Sciatic nerve (tissue), 2 donors: ENCODE measurements at places on chromosomes 3 and 15. TPM values are rescaled to one million over a fixed set of nuclear protein-coding genes. Genes with fewer than 3 reads are reported as not detected.

DNA sequence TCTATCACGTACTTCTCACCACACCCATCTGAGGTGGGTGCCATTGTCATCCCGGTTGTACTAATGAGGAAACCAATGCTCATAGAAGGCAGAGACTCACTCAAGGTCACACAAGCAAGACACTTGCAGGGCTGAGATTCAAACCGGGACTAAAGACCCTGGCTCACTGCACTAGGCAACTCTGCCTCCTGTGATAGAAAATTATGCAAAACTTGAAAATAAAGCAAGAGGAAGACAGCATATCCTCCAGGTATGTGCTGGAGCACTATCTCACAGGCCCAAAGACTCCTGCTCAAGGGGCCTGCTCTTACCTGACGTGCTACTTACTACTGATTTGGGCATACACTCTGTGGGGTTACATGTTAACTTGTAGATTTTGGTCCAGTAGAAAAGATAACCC lies 25.6 kb downstream of the ANXA2 start:
- no peak for DNase-seq

DNAH1 gene
- 20.1 TPM for total RNA-seq

DNA sequence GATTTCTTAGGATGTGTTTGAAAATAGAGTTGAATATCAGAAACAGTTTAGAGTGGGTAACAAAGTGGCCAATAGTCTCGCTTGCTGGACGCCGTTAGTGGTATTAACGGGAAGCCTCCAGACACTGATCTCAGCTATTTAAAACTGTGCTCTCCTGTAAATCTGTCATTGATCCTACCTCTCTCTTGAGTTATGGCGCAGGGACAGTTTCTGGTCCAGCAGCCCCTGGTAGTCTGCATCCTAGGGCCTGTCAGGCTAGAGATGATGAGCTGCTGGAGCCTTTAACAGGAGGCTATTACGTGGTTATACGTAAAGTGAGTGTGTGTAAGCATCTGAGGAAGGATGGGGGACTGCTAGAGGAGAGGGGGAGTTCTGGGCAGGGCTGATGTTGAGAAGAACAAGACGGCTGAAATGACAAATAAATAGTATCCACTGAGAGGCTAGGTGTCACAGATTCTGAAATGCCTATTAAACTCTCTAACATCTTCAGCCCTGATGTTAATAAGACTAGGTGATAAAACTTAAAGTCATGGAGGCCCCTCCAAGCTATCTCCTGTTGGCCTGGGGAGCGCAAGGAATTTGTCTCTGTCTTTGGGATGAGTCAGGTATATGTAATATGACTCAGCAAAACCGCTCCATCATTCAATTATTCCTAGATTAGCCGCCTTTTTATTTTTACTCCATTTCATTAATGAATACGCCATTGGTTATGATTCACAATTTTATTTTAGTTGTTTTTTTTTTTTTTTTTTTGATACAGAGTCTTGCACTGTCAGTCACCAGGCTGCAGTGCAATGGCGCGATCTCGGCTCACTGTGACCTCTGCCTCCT lies 155.7 kb downstream of the GREM1 start:
- no peak for DNase-seq

- DNase-seq: no peak
These were observed 241.7 kb upstream of the GBE1 start for GRCh38 chr3:82002986-82003642.

- DNase-seq: no peak
These were observed 23.0 kb upstream of the FURIN start for GRCh38 chr15:90845201-90845949.

- DNase-seq: no peak
These were observed 179.3 kb downstream of the SMAD6 start for GRCh38 chr15:66881173-66881905.

GRCh38 chr3:99509224-99509623 lies 129.2 kb upstream of the COL8A1 start:
- DNase-seq: no peak

GRCh38 chr3:4398120-4398940 lies 68.7 kb downstream of the SUMF1 start:
- no peak for DNase-seq

APH1B gene
- total RNA-seq: 22.5 TPM

ESYT3 gene
- 12.6 TPM for total RNA-seq

DNA sequence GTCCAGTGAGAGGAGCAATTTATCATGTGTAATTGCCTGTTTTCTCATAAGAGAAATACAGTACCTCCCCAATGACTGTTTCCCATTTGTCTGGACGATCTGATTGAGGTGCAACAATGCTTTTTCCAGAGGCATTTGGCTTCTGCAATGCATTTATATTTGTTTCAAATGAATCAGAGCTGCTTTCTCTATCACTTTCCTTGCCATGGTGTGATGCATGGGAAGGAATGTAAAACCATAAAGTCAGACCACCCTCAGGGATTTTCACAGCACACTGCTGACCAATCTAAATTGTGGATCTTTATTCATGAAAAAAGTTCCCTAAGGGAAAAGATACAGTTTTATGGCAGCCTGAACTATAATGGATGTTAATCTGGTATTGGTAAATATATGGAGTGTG lies 333.0 kb downstream of the ZNF385D start:
- no peak for DNase-seq

SEMA4B gene
- total RNA-seq: 55.9 TPM

DNA sequence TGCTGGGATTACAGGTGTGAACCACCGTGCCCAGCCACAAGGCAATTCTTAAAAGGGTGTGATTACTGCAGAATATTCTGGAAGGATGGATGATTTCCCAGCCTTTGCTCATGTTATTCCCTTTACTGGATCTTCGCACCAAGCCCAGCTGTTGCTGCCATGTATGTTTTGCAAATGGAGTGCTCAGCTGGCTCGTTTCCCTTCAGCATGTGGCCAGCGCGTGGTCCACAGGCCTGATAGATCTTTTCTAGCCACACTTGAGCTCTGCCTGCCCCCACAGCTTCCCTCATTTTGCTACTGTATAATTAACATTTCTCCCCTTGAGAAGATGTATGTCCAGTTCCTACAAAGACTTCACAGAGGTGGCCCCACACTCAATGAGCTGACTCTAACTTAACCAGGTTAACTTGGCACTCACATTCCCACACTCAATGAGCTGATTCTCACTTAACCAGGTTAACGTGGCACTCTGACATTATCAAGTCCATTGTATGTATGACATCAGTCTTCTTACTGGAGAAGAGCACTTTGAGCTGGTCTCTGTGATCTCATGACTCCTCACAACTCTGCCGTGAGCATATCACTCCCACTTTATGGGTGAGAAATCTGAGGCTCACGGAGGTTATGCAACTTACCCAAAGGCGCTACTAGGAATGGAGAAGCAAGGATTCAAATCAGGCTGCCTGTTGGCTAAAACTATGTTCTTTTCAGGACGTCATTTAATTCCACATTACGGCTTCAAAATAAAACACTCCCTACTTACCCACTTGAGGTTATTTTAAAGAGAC lies 49.2 kb downstream of the TM4SF4 start:
- no peak for DNase-seq

DNA sequence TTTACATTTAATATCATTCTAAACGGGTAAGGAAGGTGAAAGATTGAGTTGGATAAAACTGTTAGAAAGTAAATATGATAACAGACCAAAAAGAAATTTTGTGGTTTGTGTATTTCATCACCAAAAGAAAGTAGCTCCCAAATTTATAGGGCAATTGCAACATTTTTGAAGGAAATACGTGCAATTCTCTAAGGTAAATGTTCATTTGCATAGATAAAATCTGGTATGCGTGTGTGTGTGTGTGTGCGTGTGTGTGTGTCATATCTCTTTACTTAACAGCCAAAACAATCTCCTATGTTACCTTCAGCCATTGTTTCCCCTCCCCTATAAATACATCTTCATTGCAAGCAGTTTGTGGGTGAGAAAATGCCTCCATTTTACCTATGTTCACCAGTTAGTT lies 208.4 kb downstream of the TNIK start:
- DNase-seq: no peak

GRCh38 chr3:142963234-142963515 lies 299 bp downstream of the PAQR9 start:
- no peak for DNase-seq

- no peak for DNase-seq
These were observed 137.5 kb upstream of the FOXB1 start for GRCh38 chr15:59866642-59867041.

- no peak for DNase-seq
These were observed 57.7 kb upstream of the HES1 start for GRCh38 chr3:194078045-194078821.

LARP6 gene
- 40.7 TPM for total RNA-seq

GRCh38 chr15:75100679-75101078 lies 77.3 kb downstream of the PPCDC start:
- DNase-seq: no peak

GRCh38 chr3:103991461-103992115 lies 1375.1 kb upstream of the ALCAM start:
- no peak for DNase-seq

GRCh38 chr3:189292667-189293484 lies 121.1 kb downstream of the TPRG1 start:
- no peak for DNase-seq

- DNase-seq: no peak
These were observed 57.2 kb downstream of the SNX4 start for GRCh38 chr3:125462722-125463299.

- no peak for DNase-seq
These were observed 49.2 kb downstream of the PHC3 start for GRCh38 chr3:170132335-170132734.

- DNase-seq: no peak
These were observed 320.9 kb upstream of the ICE2 start for GRCh38 chr15:60799885-60800284.

GRCh38 chr3:1183320-1184048 lies 90.7 kb downstream of the CNTN6 start:
- no peak for DNase-seq

DNA sequence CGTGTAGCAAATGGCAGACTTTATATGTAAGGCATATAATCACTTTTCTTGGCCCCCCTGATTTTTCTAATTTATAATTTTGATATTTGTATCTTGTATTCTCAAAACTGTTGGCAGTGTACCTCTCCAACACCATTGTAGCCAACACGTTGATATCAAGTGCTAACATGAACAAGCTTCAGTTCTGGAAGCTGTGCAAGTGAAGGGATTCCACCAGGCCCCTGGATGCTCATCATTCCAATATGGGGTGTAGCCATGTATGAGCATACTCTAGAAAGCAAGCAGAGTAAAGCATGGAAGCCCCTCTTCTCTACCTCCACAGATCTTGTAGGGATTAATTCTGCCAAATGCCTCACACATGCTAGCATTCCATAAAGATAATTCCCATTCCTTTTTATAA lies 211.3 kb downstream of the MYRIP start:
- no peak for DNase-seq

DNA sequence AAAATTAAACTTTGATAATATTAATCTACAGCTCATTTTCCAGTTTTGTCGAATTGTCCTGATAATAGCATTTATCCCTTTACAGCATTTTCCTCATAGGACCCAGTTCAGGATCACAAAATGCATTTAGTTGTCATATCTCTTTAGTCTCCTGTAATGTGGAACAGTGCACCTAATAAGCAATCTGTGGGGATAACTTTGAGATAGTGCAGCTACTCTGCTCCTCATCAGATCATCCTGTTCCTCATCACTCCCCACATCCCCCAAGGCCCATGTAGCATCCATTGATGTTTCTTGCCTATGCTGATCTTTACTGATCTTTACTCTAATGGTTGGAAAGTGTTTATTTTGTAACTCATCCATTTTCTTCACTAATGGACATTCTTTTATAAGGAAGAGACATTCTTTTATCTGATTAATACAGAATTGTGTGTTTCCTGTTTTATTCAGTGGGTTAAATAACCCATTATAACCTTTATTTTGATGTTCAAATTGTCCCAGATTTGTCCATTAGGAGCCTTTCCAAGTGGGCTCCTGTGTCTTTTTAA lies 7.5 kb downstream of the RNF111 start:
- DNase-seq: no peak

SAMD7 gene
- total RNA-seq: not detected

GRCh38 chr3:37024820-37025405 lies 31.6 kb downstream of the MLH1 start:
- no peak for DNase-seq

GRCh38 chr15:29331669-29332068 lies 62.0 kb upstream of the NSMCE3 start:
- DNase-seq: no peak

- DNase-seq: no peak
These were observed 45.2 kb upstream of the SYNPR start for GRCh38 chr3:63232764-63233396.

- DNase-seq: no peak
These were observed 492.4 kb downstream of the FHIT start for GRCh38 chr3:60758831-60759230.

ZNF662 gene
- total RNA-seq: 19.0 TPM

NAA50 gene
- 75.7 TPM for total RNA-seq

DNA sequence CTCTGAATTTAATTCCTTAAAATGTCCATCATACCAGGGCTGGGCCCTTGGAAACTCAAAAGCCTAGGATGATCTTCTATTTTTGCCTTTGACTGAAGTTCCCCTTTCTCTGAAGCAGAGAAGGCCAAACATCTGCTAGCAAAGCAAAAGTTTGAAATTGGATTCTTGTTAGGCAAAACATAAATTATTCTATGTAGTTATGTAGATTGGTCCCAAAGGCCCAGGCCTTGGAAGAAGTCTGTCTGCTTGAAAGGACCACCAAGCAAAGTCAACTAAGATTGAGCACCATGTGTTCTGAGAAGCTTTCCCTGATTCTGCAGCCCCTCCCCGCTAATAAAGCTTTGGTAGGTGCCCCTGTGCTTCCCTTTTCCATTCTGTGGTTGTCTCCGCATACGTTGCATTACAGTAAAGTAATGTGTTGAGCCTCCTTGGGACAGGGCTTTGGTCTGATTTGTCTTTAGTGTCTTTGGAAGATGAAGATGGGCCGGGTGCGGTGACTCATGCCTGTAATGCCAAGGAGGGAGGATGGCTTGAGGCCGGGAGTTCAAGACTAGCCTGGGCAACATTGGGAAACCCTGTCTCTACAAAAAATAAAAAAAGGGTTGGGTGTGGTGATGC lies 56.4 kb downstream of the RPL39L start:
- no peak for DNase-seq

SLC24A1 gene
- total RNA-seq: 12.4 TPM

GRCh38 chr3:169864270-169864669 lies 5.5 kb downstream of the LRRC31 start:
- no peak for DNase-seq

- DNase-seq: no peak
These were observed 171.5 kb downstream of the LRTM1 start for GRCh38 chr3:54756330-54756731.

DNA sequence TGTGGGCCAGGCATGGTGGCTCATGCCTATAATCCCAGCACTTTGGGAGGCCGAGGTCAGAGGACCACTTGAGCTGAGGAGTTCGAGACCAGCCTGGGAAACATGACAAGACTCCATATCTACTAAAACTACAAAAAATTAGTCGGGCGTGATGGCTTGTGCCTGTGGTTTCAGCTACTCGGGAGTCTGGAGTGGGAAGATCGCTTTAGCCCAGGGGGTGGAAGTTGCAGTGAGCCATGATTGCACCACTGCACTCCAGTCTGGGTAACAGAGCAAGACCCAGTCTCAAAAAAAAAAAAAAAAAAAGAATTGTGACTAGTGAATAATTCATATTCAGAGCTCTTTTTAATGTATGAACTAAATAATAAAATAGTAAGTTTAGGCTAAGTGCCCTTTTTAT lies 87.8 kb upstream of the TSEN2 start:
- no peak for DNase-seq
